Mucosa of descending colon (tissue), 3 donors: ENCODE measurements at places on chromosomes 16 and 17.

GRCh38 chr17:62105357-62105756 is 40.3 kb upstream of the MED13 start:
- DNase-seq: no peak

DNA sequence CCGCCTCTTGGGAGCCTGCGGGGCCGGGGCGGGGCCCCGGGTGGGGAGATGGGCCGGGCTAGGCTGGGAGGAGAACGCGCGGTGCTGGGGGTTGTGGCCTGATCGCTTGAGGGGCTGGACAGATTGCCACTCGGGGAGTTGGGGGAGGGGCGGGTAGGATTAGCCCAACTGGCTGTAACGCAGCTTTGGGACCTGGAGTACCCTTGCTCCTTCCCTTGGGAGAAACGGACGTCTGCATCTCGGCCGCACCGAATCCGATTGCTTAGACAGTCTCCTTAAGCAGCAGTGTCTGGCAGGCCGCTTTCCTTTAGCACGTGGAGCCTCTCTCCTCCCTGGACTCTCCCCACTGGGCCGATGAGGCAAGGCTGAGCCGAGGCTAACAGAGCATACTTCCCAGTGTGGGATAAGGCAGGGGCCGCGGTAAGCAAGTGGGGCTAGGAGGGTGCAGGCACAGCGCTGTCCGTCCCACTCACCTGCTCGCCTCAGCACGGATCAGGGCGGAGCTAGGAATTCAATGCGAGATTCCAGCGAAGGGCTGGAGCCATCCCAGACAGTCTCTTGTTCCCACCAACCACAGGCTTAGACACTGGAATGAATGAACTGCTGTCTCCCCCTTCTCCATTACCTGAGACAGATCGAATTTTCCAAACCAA is 540 bp upstream of the ACLY start:
- no peak for DNase-seq

DNA sequence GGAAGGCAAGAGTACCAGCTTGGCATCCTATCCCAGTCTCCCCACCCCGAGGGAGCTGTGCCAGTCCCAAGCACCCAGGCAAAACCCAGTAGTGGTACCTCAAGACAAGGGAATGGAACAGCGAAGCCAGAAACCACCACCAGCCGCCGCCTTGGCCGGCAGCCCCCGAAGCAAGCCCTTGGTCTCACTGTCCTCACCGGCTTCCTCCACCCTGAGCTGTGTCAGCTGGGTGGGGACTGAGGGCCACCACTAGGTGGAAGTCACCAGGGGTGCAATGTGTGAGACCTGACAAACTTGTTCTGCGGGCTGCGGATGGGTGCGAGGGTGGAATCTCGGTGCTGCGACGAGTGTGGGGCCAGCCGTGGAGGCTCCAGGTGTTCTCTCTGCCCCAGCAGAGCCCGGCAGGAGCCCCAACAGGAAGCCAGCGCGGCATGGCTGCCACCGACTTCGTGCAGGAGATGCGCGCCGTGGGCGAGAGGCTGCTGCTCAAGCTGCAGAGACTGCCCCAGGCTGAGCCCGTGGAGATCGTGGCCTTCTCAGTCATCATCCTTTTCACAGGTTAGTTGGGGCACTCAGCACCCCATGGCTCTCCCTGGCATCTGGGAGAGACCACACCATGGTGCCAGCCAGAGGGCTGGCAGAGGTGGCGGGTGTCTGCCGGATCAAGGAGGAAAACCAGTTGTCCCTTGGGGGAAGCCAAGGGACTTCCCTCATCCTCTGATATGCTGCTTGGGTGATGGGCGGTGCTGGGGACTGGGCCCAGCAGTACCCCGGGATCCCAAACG is 6.7 kb downstream of the SMIM5 start:
- peak; percentile 82 for DNase-seq

DNA sequence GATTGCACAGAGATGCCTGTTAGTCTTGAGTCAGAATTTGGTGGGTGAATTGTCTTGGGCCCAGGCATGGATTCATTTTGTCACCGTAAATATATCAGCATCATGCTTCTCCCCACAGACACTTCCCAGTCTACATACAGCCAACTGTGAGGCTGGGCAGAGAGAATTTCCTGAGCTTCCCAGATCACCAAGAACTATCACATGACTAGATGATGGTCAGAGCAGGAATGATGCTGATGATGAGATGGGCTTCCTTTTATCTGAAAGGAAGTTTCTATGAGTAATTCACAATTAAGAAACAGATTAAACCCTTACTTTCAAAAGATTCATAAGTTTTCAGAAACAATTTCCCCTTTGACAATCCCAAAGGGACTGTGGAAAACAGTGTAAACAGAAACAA is 323 bp upstream of the KRTAP9-9 start:
- DNase-seq: no peak

GRCh38 chr16:47568351-47568750 is 107.2 kb downstream of the PHKB start:
- no peak for DNase-seq

DNA sequence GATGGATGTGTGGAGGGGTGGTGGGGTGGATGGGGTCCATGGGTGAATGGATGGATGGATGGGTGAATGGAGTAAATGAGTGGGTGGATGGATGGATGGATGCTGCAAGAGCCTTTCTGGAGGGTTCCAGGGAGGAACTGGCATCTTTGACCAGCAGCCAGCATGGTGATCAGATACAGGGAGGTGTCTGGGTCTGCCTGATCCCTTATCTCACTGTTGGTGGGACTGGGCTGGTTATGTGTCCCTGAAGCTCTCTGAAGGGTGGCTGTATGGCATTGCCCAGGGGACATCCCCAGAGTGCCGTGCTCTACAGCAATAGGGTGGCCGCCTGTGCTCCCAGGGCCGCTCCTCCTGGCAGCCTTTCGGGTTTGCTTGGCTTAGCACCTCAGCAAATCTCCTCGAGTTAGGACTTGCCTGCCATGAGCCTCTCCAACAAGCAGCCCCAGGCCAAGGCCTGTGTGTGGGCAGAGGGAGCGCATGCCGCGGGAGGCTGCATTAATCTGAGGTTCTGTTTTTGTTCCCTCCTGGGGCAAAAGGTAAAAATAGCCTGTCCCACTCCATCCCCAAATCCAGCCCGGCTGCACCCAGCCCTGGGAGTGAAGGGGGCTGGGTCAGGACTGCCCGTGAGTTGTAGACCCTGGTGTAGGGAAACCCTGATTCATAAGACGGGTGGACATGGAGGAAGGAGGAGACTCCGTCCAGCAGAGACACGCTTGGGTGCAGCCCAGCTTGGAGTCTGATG is 165.4 kb downstream of the SEC14L1 start:
- no peak for DNase-seq

DNA sequence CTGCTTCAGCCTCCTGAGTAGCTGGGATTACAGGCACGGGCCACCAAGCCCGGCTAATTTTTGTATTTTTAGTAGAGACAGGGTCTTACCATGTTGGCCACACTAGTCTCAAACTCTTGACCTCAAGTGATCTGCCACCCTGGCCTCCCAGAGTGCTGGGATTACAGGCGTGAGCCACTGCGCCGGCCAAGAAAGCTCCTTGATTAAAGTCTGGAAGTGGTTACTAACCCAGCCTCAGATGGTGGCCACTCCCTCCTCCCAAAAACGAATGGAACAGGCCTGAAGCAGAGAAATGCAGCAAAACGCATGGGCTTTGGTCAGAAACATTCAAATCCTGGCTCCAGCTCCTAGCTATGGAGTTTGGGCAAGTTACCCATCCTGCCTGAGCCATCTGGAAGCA is 11.3 kb downstream of the FKBP10 start:
- DNase-seq: peak; percentile 17

- DNase-seq: no peak
Measured at GRCh38 chr17:34709158-34709754, 129.9 kb downstream of the TMEM132E start.
